Mucosa of descending colon (tissue), 3 donors: ENCODE measurements at places on chromosomes 12 and 14. TPM values are rescaled to one million over a fixed set of nuclear protein-coding genes. Genes with fewer than 3 reads are reported as not detected.

DNA sequence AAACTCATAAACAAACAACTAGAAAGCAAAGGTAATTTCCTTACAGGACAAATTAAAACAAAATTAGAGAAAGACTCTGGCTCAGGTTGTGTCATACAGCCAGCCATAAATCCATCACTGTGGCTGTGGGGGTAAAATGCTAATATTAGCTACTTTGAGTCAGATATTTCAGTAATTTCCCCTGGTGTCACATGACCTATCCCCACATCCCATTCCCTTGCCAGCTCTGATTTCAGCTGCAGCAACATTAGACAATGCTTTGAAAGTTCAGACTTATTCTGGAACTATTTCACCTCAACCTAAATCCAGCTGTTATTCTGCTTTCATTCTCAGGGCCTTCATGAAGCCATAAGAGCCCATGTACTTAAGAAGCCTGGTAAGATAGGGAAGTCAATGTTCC, 55.3 kb downstream of the RPL10L start:
- no peak for DNase-seq

- DNase-seq, result no peak
These were observed 903 bp upstream of the PPP4R3A start for GRCh38 chr14:91511043-91511383.

Gene FAM186B
- 0.63 TPM for total RNA-seq

Gene TMEM229B
- 4.8 TPM for total RNA-seq

- DNase-seq, result no peak
These were observed 21.1 kb upstream of the WDR89 start for GRCh38 chr14:63662776-63663175.

DNA sequence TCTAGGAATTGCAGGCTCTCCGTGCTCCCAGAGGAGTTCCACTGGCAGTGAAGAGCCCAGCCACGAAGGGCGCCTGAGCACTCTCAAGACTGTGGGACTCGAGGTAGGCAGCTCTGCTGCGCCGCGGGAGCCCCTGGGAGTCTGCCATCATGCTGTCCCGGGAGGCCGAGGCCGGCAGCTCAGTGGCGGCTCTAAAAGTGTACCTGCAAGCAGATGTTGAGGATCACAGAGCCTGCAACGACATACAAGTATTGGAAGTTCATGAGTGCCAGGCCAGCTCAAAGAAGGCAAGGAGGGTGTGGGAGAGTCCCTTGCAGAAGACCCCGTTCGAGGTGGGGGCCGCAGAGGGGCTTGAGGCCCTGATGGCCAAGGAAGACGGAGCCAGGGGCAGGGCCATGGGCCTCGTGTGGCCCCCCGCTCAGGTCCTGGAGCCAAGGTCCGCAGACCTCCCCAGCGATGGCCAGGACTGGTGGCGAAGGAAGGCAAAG, 62.7 kb downstream of the MUCL1 start:
- DNase-seq, result no peak
